ENCODE measurements at places on chromosomes 2 and 18. TPM values are rescaled to one million over a fixed set of nuclear protein-coding genes. Genes with fewer than 3 reads are reported as not detected.

The CD8B gene
- 1.5 TPM for polyA plus RNA-seq

The MAP3K19 gene
- polyA plus RNA-seq = 1.9 TPM

The C2orf66 gene
- 0.02 TPM for polyA plus RNA-seq

GRCh38 chr2:127953849-127954248 is 68.1 kb upstream of the AMMECR1L start:
- H3K27me3 ChIP-seq = no peaks in the 10 kb centered on the region
- no peak for DNase-seq
- peaks cover 27% of the 10 kb centered on the region for H3K36me3 ChIP-seq
- H3K4me3 ChIP-seq = no peak overlapping the region
- H3K4me1 ChIP-seq = peaks cover 8% of the 10 kb centered on the region
- H3K27ac ChIP-seq = no peak overlapping the region

GRCh38 chr2:113276216-113276760 is 2.4 kb downstream of the PAX8 start:
- H3K27me3 ChIP-seq = peaks cover 88% of the 10 kb centered on the region
- no peak for DNase-seq
- H3K4me1 ChIP-seq = no peaks in the 10 kb centered on the region
- no peak overlapping the region for H3K27ac ChIP-seq
- no peak overlapping the region for H3K4me3 ChIP-seq

DNA sequence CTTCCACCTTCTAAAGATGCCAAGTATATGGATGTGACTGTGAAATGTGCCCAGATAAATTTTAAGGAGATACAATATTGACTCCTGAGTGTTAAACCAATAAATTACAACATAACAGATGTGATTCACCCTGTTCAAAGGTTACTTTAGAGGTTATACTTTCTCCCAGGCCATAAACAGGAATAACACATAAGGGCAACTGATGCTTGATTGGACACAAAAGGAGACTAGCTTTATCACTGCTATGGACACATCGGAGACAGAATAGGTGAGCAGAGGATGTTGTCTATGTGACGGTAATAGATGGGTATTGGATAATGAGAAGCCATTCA is 31.9 kb upstream of the SLC25A52 start:
- no peaks in the 10 kb centered on the region for H3K4me1 ChIP-seq
- H3K4me3 ChIP-seq = no peak overlapping the region
- no peaks in the 10 kb centered on the region for H3K36me3 ChIP-seq
- DNase-seq = no peak
- H3K27ac ChIP-seq = no peak overlapping the region
